A549 treated with dexamethasone at 1 μM for 4 hours (cell line): ENCODE measurements at places on chromosomes 6 and 20. TPM values are rescaled to one million over a fixed set of nuclear protein-coding genes. Genes with fewer than 3 reads are reported as not detected.

Gene BPIFB4
- not detected in 5 replicates for total RNA-seq

Gene LINC00237
- total RNA-seq: not detected in 5 replicates

Gene JARID2
- 9.7 to 13.3 TPM (median 11.7 TPM) in 5 replicates for total RNA-seq

Gene HDGFL1
- not detected in 5 replicates for total RNA-seq

Gene CRNKL1
- total RNA-seq: 21.9 to 25.8 TPM (median 22.9 TPM) in 5 replicates

Gene SLC22A3
- 49.8 to 63.4 TPM (median 59.2 TPM) in 5 replicates for total RNA-seq

Gene PTCRA
- not detected in 5 replicates for total RNA-seq
